Stimulated activated CD4-positive, alpha-beta T cell treated with anti-CD3 and anti-CD28 coated beads, TNF-alpha, amount 100 ng/mL, for 24 hours (primary cell): ENCODE measurements at places on chromosomes 12 and 14.

GRCh38 chr12:43459285-43459684 is 92.7 kb downstream of the ADAMTS20 start:
- DNase-seq = no peak

DNA sequence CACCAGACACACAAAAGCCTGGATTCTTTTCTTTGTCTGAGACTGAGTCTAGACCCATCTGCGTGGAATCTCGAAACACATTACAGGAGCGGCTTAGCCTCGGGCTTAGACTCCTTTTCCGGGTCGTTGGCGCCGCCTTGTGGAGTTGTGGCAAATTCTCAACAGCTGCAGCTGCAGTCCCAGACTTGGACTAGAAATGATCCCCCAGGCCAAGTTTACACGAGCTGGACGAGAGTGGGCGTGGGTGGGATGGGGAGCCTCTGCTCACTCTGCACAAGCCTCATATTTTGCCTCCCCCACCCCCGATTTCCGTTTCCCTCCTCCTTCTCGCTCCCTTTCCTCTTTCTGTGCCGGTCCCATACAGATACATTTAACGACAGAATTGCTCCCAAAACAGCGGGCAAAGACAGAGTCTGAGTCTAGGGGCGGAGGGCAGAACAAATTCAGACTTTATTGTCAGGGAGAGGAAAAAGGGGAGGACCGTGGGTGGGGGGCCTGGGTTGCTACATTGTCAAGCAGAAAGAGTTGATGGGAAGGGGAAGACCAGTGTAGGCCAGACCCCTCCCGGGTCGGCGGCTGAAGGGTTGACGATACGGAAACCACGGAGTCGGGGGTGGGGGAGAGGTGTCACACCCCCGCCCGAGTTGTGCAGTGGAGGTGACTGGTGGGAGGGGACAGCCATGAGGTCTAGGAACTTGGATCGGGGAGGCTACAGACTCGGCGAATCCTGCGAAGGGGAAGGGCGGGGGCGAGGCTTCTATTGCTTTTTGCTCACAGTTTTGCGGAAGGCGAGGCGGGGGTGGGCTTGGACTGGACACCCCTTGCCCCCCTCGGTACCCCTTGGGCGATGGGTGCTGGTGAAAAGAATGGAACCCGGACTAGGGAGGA is 4.7 kb upstream of the GPR84 start:
- DNase-seq = peak; percentile 91

DNA sequence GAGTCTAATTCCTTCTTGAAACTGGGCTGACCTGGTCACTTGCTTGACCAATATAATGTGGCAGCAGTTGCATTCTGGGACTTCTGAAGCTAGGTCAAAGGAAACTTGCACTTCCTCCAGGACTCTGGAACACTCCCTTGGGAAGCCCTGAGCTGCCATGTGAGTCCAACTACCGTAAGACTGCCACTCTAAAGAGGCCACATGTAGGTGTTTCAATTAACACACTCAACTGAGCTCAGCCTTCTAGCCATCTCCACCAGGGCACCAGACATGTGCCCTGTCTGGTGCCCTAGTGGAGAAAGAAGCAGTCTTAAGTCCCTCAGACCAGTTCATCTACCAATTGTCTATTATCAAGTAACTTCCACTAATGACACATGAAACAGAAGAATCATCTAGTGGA is 6.1 kb upstream of the TEP1 start:
- no peak for DNase-seq

DNA sequence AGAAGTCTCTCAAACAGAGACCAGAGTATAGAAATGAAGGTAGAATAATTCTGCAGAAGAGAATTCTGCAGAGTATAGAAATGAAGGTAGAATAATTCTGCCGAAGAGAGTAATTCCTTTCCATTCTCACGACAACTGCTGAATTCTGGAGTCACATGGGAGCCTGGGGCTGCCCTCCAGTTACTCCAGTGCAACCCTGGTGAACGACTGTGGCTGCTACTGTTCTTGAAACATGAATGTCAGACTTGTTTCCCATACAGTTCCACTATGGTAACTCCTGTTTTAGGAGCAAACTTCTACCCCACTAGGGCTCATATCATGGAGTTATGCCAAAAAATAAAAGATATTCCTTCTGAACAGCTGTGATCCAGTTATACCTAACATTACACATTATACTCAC is 164.4 kb downstream of the KICS2 start:
- no peak for DNase-seq

- DNase-seq = no peak
Observed at GRCh38 chr12:53233671-53234121, 1.7 kb upstream of the RARG start.

DNA sequence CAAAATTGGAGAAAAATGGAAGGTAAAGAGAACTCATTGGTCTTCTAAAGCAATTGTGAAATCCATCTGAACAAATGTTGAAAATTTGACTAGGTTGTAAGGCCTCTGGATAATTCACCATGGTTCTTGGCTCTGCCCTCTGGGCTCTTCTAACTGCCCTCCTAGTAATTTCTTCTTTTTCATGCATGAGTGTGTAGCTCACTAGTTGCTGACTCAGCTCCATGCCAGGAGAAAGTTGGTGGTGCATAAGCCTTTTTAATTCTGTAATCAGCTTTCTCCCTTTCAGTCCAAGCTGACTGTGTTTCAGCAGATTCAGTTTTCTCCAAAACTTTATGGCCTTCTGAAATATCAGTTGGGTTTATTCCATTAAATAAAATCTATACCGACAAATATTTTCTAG is 877.8 kb upstream of the ATXN7L3B start:
- no peak for DNase-seq

DNA sequence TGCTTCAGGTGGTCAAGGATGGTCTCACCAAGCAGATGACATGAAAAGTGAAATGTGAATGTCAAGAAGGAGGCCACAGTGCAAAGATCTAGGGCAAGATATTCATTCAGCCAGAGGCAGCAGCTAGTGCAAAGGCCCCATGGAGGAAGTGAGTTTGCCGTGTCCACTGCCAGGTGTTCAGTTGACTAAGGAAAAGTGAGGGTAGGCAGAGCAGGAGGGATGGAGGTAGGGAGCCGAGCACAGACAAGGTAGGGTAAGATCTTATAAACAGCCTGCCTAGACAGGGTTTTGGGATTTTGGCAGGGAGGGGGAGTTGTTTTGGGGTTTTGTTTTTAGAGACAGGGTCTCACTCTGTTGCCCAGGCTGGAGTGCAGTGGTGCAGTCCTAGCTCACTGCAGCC is 11.9 kb downstream of the PPP2R5C start:
- no peak for DNase-seq

DNA sequence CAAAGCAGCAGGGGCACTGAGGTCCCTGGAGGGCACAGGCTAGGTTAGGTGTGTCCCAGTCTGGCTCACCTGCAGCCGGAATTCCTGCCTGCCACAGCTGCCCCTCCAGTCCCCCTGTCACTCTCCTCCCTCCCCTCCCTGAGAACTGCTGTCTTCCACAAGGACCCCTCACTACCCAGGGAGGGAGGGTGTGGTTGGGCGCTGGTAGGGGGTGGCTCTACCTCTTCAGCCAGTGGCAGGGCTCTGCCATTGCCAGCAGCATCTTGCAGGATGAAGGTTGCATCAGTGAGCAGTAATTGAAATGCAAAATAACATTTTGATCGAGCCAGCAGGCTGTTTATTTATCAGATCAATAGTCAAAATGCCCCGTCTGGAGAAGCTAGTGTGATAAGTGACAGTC is 45.7 kb downstream of the ESRRB start:
- no peak for DNase-seq

DNA sequence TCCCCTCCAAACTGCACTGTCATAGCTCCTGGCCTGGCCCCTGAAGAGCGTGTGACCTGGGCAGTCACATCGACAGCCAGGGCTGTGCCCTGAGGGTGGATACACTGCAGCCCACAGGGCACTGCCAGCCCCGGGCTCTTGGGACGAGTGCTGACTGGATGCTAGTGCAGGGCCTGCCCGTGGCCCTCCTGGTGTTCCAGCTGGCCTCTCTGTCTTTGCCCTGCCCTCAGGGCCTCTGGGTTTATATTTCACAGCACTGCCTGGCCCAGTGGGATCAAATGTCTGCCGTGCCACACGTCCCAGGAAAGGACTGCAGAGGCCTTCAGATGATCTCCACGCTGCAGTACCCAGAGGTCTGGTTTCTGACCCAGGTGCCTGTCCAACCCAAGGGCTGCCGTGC is 10.1 kb upstream of the CCDC197 start:
- no peak for DNase-seq

DNA sequence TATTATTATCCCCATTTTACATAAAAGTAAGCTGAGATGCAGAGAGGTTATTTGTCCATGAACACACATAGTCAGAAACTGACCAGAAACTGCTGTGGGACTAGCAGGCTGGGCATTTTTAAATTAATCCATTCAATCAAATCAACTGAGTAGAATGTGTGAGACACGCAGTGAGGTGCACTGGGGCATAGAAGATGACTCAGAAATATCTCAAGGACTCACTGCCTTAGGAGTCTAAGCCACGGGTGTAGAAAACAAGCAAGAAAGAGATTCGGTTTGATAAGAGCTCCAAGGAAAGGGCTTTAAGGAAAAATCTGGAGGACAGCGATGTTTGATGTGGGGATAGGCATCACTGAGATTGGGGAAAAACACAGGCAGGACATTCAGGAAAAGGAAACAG is 127.8 kb downstream of the ANO2 start:
- no peak for DNase-seq

- no peak for DNase-seq
Observed at GRCh38 chr14:100203962-100204834, 34.7 kb upstream of the YY1 start.

DNA sequence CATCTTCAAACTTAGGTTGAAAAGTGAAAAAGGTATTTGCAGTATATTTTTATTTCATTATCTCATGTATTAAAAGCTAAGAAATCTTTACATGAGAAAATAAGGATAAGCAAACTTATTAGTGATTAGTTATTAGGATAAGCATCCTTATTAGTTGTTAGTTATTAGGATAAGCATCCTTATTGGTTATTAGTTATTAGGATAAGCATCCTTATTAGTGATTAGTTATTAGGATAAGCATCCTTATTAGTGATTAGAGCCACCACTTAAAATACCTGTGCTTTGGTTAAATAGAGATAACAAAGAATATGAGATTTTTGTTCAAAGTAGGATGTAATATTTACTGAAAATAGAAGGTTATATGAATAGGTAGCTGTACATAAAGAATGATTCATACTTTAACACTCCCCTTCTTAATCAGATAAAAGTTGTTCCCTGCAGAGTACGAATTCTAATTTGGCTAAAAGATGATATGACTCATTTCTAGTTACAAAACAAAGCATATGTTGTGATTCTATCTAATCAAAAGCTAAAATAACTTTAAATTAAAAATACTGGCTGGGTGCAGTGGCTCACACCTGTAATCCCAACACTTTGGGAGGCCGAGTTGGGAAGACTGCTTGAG is 56.4 kb downstream of the KDM5A start:
- DNase-seq = no peak

DNA sequence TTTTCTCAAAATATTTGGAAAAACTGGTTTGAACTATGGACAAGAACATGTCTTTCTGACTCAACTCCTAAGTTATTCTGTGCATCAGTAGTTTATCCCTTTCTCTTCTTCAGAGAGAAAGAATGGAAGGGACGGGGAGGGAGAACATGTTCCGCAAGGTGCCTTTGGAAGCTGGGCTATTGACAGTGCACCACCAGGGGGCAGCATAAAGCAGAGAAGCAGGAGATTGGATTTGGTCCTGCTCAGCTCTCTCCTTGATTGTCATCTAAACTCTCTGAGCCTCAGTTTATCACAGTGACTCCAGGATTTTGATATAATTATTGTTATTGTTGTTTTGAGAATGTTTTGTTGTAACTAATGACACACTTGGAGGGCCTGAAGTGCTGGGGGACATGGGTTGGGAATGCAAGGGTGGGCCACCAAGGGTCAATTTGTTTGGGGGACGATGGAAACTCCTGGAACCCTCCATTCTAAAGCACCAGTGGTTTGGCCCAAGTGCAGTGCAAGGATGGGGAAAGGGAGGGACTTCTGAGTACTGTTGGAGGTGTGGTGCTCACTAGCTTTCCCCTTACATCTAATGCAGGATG is 45.3 kb upstream of the ANO6 start:
- peak; percentile 80 for DNase-seq
